ENCODE measurements at places on chromosomes 2 and 18.
A peak's percentile ranks its signal among the peaks of the same experiment; 100 is the strongest.

GRCh38 chr2:73253901-73254300, 19.8 kb downstream of the CCT7 start:
- no peak for DNase-seq

DNA sequence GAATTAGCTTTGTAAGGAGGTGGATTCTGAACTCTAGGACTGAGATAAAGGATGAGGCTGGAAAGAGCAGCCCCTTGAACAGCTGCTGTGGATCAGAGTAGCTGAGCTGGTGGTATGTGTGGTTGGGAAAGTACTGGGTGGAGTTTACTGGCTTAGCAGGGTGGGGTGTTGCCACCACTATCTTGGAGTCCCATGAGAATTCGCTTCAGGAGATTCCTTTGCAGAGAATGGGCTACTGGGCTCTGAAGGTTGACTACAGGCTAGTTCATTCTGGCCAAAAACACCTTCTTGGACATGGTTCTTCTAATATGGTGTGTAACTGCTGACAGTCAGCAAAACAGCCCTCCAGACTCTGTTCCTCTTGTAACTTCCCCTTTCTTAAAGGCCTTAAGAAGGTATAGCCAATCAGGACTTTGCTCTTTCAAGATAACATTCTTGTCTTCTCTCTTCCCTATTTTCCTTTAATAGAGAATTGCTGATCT, 52.7 kb downstream of the TET3 start:
- no peak for DNase-seq

GRCh38 chr2:54254180-54254579, 1.8 kb downstream of the TSPYL6 start:
- no peak for DNase-seq

DNA sequence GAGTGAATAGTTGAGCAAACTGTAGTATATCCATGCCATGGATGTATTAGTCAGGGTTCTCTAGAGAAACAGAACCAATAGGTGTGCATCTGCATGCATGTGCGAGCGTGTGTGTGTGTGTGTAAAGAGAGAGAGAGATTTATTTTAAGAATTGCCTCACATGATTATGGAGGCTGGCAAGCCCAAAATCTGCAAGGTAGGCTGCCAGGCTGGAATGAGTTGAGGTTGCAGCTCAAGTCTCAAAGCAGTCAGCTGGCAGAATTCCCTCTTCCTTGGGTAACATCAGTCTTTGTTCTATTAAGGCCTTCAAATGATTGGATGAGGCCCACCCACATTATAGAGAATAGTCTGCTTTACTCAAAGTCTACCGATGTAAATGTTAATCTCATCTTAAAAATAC, 187.8 kb downstream of the ANAPC1 start:
- no peak for DNase-seq

- no peak for DNase-seq
Observed at GRCh38 chr2:32514946-32515345, 112.9 kb upstream of the TTC27 start.

DNA sequence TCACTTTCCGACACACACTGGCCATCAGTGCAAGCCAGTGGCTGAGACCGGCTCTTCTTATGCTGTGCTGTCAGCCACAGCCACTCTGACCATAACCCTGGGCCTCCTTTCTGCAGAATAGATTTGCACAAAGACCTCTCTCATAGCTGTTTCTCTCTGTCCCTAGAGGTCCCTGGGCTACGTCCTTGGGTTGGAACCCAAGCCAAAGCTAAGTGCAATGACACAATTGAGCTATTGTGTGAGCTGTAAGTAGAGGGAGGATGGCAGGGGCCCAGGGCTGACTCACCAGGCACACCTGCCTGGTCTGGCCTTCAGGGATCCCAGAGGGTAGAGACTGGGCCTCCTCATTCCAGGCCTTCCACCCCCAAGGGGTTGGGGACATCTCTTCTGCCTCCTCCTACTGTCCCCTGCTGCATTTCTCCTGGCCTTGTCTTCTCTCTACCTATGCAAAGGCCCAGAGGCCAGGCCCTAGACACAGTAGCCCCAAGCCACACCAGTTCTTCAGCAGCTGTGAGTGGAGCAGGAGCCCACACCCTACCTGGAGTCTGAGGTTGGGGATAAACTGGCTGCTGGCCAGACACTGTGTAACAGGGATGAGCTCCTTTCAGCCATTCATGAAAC, 174.6 kb downstream of the NCK2 start:
- no peak for DNase-seq

DNA sequence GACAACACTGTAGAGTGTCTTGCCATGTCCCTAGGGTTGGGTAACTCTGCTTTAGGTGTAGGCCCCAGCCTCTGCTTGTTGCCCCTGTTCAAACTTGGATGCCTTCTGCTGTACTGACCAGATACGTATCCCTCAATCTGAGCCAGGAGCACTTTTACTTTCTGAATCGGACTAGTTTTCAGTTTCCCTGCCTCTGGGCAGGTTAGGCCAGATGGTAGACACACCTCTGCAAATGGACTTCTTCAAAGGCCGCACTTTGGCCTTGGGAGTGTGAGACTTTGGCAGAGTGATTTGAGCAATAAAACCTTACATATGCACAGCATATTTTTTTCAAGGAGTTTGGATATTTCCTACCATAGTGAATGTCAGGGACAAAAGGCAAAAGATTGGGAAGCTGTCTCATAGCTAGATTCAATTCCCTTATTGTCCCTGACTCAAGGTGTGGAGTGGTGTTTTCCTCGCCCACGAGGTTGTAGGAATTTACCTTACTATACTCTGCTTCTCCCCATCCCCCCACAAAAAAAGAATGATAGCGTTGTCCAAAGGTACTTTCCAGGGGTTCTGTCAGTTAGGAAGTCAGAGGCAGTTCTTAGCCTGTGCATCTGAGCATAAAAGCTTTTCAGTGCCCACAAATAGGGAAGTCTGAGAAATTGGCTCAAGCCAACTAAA, 15.3 kb upstream of the PARD3B start:
- DNase-seq, result no peak

DNA sequence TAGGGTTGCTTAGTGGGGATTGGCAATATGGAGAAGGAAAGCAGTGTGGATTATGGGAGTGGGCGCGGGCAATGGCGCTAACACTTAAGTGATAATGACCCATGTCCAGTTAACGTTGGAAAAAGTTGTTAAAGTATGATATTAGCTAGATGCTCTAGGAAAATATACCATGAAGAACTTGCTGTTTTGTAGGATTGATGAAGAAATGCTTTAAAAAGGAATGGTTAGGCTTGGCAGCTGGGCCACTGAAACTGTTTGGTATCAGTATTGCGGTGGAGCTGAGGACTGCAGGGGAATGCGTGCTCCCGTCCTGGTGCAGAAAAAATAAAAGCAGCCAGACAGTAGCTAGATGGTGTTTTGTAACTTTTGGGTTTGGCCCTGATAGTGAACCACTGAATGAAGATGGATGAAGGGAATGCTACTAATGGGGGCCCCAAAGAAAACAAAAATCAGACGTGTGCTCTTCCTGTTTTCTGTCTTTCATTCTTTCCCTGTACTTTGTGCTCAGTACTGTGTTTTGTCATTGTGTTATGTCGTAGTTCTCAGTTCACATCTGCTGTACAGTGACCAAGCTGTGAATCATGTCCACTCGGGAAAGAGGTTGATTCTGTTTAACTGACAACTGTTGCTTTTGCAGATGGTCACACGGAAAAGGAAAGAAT, 999 bp downstream of the INSIG2 start:
- DNase-seq, result peak; percentile 7

DNA sequence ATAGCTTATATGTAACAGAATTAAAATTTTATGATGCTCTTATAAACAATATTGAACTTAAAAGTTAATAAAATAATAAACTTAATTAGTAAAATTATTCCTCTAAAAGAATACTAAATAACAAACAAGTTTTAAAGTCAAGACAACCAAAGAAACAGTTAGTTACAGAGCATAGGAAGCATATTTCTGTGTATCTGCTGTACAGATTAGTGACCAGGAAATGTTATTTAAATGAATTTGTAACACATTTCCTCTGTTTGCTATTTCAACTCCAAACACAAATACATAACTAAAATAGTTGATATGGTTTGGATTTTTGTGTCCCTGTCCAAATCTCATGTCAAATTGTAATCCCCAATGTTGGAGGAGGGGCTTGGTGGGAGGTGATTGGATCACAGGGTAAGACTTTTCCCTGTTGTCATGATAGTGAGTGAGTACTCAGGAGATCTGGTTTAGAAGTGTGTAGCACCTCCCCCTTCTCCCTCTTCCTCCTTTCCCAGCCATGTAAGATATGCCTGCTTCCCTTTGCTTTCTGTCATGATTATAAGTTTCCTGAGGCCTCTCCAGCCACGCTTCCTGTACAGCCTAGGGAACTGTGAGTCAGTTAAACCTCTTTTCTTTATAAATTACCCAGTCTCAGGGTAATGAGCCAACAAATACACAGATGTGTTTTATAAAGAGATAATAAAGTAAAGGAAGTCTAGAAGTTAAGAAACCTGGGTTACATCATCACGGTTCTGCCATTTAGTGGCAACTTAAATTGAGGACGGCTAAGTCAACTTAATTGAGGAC, 51.8 kb downstream of the ROCK2 start:
- no peak for DNase-seq

DNA sequence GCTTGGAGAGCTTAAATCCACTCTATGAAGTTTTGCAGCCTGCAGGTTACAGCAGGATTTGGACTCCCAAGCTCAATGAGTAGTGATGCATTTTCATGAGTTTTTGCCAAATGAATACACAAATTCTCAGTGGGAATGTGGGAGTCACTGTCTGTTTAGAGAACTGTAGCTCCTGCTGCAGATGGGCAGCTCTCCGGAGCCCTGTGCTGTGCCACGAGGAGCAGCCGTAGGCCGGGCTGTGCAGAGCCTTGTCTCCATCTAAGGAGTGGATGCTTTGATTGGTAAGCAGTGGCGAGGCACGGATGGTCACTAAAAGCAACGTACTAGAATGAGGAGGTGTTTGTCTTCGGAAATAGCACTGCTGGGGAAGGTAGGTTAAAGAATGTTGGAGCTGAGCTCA, 96.0 kb upstream of the NFATC1 start:
- no peak for DNase-seq

GRCh38 chr2:201413143-201413542, 38.1 kb downstream of the TRAK2 start:
- no peak for DNase-seq

DNA sequence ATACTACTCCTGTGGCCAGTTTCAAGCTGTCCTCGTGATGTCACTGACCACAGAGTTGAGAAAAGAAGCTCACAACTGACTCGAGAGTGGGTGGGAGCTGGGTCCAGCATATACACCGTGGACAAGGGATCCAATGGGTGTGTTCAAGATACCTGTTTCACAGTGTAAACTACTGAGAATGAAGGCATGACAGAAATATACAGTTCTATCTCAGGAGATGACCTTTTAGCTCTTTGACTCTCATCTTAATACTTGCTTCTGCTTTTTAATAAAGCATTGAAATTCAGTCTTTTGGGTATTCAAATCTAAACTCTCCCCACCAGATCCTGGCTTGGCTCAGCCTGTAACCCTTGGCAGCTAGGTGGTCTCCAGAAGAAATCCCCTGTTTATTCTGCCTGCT, 130.1 kb downstream of the MAP2 start:
- no peak for DNase-seq

DNA sequence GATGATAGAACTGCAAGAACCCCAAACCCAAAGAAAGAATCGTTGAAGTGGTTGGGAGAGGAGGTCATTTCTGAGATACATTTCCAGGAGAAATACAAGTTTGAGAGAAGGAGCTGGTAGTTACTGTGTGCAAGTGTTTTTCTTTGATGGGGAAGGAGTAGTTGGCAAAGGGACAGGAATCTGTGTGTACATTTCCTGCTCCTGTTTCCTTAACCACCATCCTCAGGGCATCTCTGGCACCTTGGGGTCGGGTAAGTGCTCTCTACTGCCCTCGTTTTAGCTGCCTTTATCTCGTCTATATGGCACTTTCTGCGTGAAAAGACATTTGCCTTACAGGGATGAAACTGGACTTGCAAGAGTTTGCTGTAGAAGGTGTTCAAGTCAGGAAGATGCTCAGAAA, 27.3 kb downstream of the CDC42EP3 start:
- no peak for DNase-seq

DNA sequence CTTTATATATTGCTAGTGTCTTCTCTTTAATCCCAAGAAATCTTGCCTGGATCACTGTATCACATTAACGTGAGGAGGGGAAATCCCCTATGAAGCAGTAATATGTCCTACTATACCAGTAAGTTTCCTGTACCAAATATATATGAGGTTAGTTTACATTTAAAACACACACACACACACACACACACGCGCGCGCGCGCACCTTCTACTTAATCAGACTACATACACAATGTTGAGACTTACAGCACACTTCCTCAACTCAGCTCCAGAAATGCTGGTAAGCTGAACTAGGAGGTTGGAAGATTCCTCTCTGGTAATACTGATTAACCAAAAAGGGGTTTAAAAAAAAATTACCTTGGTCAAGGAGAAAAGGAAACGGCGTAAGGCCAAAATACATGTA, 49.3 kb downstream of the USP34 start:
- DNase-seq, result no peak

GRCh38 chr18:44592639-44593038, 88.0 kb upstream of the SETBP1 start:
- no peak for DNase-seq

DNA sequence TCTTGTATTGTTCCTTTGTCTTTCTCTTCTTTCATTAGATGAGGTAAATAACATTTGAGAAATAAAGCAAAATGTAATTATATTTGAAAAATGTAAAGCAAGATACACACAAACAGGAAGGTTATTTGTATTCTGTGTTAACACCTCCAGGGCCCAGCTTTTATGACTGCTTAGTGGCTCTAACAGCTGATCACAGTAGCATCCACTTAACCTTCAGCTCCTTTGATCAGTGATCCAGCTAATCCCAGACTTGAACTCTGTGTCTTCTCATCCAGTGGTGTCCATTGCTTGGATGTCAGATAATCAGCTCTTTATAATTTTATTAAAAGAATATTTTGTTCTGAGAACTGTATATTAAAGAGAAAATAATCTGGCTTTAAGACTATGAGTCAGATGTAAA, 44.5 kb downstream of the PSMD14 start:
- DNase-seq, result no peak

DNA sequence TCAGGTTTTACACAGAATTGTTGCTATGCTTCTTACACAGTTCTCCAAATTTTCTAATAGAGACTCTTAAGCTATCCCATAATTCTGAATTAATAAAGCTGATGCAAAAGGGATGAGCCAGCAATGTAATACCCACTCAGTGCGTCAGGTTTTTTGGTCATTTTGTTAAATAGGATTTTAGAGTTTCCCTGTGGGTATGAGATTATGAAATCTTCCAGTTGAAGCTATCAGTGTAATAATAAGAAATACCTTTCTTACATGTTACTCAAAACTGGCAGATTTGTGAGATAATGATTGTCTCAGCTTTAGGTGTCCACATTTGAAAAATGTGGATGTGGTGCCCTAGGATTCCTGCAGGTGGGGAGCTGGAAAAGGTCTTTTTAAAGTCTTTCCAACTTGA, 44.5 kb downstream of the SOCS6 start:
- DNase-seq, result no peak

- no peak for DNase-seq
Observed at GRCh38 chr2:46666754-46667153, 187.4 kb downstream of the TMEM247 start.

- no peak for DNase-seq
Observed at GRCh38 chr2:7866825-7867224, 815.0 kb upstream of the ID2 start.
